ENCODE measurements at places on chromosomes 2 and 18.

DNA sequence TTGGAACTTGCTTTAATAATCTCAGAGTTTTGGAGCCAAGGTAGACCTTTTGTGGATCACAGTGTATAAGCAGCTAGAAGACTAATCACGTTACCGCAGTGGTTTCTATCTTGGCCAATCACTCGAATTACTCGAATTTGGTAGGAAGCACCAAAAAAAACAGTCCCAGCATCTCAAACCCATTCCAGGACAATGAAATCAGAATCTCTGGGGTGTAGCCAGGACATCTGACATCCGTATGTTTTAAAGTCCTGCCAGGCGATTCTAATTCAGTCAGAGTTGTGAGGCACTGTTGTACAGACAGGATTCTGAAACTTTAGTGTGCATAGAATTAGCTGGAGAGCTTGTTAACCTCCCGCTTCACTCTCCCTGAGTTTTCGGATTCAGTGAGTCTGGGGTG is 30.8 kb downstream of the GRHL1 start:
- peak; percentile 82 for DNase-seq

GRCh38 chr18:48994044-48994651 is 43.4 kb upstream of the SMAD7 start:
- peak; percentile 34 for DNase-seq

DNA sequence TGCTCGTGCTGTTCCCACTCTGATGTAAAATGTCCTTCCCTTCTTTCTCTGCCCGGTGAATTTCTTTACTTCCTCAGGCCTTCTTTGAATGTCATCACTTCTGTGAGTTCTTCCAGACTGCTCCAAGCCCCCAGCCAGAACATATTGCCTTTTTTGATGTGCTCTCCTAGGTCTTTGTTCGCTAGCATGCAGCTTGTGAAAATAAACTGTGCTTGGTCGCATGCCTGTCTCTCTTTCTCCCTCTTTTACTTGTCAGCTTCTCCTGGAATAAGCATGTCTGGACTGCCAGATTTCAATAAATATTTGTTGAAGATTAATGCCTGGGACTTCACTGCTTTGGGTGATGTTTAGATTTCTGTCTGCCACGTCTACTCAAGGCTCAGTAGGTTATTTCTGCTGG is 82.7 kb upstream of the ARHGAP28 start:
- no peak for DNase-seq

GRCh38 chr2:186903216-186903615 is 54.2 kb upstream of the ZSWIM2 start:
- DNase-seq = no peak

DNA sequence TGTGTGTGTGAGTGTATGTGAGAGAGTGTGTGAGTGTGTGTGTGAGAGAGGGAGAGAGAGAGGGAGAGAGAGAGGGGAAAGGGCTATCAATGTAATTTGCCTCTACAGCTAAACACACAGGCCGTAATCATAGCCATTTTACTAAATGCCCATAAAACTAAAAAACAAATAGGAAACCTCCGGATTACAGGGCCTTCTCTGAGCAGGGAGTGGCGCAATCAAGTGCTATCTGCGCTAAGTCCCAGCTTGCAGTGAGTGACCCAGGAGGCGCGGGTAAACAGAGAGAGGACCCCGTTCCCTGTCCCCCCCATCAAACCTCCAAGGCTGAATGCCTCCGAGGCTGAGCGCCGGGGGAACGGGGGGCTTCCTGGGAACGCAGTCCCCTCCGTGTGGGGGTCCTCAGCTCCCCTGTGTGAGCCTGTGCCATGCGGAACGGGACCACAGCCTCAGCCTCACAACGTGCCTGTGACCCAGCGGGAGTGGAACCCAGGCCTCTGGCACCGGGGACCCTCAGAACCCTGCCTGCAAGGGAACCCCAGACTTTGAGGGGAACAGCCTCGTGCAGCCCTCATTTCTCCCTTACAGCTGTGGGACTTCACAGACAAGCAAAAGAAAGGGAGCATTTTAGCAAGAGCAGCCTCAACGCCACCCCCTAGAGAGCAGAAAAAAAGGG is 54.7 kb upstream of the ID2 start:
- no peak for DNase-seq

DNA sequence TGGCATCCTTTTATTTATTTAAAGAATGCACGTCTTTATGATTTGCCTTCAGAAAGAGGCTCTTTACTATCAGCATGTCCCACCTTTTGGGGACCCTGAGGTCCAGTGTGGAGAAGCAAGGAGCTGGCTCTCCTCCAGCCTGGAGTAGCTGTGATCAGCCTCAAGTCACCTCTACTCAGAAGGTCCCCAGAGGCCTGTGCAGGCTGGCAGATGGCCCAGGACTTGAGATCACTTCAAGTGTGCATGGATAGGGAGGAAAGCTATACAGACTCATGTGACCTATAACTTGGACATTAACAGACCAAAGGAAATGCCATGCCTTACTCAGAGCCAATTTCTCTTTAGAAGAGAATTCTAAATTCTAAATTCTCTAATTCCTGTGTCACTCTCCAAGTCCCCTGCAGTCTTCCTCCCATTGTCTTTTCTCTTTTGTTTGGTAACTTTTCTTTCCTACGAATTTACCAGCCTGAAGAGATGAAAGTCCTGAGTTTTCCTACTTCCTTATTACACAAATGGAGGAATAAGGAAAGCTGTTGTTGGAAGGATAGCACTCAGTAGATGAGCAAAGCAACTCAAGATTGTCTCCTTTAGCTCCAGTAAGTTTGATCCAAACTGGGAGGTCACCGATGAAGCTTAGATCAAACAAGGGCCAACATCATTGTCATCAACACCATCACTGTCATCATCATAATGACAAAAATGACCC is 163.9 kb downstream of the GFPT1 start:
- DNase-seq = no peak

GRCh38 chr2:32135409-32135808 is 30.3 kb upstream of the SLC30A6 start:
- DNase-seq = peak; percentile 27

GRCh38 chr2:16411788-16412187 is 253.8 kb downstream of the CYRIA start:
- no peak for DNase-seq

- DNase-seq = no peak
Measured at GRCh38 chr2:3759761-3760160, 56.4 kb downstream of the DCDC2C start.

DNA sequence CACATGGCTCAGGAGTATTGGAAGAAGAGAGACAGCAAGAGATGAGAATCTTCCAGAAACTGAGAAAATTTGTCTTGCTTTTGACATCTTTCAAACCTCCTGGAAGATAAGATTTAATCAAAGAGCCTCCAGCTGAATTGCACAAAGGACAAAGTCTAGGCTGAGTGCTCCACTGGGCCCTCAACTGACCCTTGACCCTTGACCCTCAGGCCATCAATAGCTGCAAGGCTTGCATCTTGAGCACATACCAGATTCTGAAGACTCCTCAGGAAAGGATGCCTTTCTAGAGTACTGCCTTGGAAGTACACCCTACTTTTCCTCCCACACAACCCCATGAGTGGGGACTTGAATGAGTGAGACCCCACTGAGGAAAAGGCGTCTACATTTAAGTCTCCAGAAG is 1125.5 kb downstream of the BCL11A start:
- DNase-seq = no peak

DNA sequence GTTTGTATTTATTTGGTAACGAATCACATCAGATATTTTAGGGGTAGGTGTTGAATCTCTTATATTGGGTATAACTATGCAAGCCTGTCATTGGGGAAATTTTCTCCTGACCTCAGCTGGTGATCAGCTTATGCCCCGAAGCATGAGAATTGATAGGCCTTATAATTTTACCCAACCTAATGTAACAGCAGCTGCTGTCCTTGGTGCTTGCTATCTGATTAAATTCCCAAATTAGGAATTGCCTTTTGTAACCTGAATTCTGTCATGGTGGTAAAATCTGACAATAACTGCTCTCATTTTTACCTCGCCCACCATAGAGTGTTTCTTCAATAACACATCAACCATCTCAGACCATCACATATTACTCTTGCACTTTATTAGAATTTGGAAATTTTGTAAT is 1542.6 kb upstream of the PIK3C3 start:
- DNase-seq = no peak

GRCh38 chr2:64989982-64990614 is 899 bp downstream of the SLC1A4 start:
- no peak for DNase-seq

GRCh38 chr18:916562-916961 is 11.9 kb downstream of the ADCYAP1 start:
- DNase-seq = no peak

GRCh38 chr2:20986024-20986939 is 57.6 kb downstream of the APOB start:
- no peak for DNase-seq

GRCh38 chr2:207216457-207216856 is 50.7 kb upstream of the KLF7 start:
- no peak for DNase-seq

DNA sequence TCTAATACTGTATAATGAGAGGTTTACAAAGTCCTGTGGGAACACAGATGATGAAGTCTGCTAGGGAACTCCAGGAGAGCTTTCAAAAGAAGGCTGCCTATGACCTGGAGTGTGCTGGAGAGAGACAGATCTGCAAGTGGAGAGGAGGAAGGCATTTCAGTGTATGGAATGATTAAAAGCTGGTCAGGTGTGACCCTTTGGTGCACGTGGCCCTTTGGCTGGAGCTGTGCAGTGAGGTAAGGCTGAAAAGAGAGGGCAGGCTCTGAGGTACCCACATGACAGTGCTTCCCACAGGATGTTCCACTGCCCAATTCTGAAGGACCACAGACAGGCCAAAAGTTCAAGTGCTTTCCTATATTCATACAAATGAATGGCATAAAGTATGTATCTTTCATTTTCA is 157.1 kb downstream of the DYM start:
- DNase-seq = no peak

- no peak for DNase-seq
Measured at GRCh38 chr18:47983055-47983454, 52.6 kb upstream of the SMAD2 start.

DNA sequence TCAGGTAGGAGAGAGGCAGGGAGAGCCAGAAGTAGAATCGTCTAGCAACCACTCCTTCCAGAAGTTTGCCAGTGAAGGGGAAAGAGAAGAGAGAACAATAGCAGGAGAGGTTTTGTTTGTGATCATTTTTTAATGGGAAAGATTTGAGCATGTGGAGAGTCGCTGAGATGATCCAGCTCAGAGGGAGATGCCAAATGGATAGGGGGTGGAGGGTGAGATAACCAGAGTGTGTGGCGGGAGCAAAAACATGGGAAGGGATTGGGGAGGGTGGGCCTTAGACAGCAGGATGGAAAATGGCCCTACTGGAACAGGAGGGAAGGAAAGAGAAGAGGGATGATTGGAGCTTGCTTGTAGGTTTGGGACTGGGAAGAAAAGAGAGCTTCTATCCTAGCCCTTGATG is 269.8 kb downstream of the GLI2 start:
- no peak for DNase-seq

GRCh38 chr2:72926811-72927465 is 9.6 kb downstream of the EMX1 start:
- no peak for DNase-seq

Measured in fibroblast of the conjunctiva (primary cell).